DND-41 (cell line): ENCODE measurements at places on chromosomes 3 and 15.

- no peak for DNase-seq
Observed at GRCh38 chr3:120770891-120771290, 28.3 kb downstream of the GTF2E1 start.

DNA sequence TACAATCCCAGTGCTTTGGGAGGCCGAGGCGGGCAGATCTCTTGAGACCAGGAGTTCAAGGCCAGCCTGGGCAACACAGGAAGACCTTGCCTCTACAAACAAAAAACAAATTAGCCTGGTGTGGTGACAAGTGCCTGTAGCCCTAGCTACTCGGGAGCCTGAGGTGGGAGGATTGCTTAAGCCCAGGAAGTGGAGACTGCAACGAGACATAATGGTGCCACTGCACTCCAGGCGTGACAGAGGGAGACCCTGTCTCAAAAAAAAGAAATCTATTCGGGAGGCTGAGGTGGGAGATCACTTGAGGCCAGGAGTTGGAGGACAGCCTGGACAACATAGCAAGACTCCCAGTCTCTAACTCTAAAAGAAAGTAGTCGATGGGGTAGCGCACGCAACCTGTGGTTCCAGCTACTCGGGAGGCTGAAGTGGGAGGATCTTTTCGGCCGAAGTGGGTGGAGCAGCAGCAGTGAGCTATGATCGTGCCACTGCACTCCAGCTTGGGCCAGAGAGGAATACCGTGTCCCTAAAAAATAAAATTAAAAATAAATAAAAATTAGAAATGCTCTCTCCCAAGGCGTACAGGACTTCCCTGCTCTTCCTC lies 775 bp downstream of the C3orf33 start:
- DNase-seq: no peak

DNA sequence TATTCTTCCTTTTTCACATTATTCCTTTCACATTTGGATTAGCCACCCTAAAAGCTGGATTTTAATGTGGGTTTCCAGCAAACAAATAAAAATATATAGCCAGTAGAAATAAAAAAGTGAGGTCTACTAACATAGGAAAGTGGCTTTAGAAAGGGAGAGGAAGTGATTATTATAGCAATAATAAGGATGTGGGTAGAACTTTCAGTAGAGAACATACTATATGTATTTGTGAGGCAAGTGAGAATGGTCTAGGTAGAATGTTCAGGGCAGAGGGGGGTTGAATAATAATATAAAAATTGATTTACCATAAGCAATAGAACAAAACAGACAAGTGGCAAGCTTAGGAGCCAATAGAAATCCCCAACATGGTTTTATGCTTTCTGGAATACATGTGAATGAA lies 88.6 kb downstream of the NR1I2 start:
- no peak for DNase-seq

DNA sequence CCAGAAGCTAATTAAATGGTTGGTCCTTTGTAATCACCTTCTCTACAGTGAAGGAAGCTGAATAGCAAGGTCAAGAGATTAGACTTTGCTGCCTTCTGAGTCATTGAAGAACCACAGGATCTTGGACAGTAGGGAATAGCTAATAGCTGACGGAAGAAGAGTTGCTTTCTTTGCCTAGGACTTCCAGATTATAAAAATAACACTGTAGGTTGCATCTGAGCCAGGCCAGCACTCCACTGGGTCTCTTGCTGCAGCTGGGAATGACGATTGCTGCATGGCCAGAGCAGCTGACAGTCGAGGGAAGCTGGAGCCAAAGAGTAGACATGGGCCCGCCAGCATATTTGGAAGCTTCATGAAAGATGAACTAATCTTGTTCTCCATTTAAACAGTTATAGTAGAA lies 81.5 kb upstream of the KCNMB2 start:
- no peak for DNase-seq

GRCh38 chr3:171757361-171758034 lies 52.8 kb downstream of the PLD1 start:
- no peak for DNase-seq

GRCh38 chr15:39459548-39459947 lies 121.3 kb upstream of the THBS1 start:
- DNase-seq: no peak

DNA sequence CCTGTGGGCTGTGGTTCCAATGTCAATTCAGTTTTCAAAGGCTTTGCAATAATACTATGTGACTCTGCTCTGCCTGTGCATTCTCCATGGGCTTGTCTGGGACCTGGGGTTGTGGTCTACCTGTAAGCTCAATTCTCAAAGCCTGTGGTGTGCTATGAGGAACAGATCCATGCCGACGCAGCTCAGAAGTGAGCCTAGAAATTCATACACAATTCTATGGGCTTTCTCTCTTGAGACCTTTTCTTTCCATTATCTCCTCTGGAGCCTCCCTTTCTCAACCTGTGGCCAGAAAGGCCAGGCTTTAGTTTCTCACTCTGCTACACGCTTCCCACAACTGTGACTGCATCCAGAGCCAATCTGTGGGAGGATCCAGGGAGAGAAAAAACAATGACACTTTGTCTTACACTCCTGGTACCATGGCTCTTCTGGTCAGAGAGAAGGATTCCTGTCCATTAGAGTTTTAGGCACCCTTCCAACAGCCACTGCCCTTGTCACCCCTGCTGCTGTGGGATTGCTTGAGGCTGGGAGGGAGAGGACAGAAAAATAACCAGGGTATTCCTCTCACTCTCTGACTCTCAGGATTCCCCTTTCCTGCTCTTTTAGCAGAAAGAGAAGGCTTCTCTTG lies 34.1 kb upstream of the KLF13 start:
- peak; percentile 1 for DNase-seq

- no peak for DNase-seq
Observed at GRCh38 chr3:42822828-42823227, 13.6 kb downstream of the ACKR2 start.

DNA sequence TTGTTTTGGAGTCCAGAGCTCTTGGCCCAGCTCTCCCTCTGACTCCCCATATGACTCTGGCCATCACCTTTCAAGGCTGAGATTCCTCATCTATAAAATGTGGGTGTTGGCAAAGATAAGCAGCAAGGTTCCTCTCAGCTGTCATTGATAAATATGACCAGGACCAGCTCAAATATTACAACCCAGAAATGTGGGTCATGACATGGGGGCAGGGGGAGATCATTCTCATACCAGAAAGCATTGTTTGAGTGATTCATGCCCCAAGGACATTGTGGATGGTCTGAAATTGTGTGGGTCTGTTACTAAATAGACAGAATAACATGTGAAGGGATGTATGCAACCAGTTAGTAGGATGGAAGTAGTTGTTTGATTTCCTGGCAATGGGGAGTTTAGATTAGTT lies 13.9 kb downstream of the UPK1B start:
- DNase-seq: no peak

GRCh38 chr3:102841866-102842265 lies 407.1 kb downstream of the ZPLD1 start:
- DNase-seq: no peak

- DNase-seq: no peak
Observed at GRCh38 chr3:152472672-152472954, 203.9 kb downstream of the MBNL1 start.

GRCh38 chr15:51652084-51652668 lies 29.1 kb upstream of the SCG3 start:
- DNase-seq: no peak

DNA sequence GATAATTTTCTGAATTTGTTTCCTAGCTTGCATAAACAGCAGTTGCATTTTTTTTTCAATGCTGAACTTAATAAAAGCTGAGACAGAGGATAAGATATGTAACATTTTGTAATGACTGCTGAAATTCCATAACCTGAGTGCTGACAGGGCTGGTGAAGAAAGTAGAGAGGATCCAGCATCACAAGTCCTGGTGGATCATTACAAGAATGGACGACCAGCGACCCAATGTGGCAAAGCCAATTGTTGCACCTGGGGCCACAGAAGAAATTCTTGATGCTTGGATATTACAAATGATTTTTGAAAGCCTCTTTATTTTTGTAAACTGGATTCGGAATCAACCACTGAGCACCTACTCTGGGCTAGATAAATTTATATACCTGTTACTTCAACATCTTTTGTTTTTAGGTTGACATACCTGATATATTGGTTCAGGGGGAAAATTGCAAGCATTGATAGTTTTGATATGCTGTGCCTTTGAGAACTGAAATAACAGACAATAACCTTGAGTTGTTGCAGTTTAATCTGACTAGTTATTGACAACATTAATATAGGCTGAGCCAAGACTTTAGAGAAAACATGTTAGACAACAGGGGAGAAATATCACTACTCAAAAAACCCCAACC lies 3.9 kb upstream of the ACTL6A start:
- peak; percentile 61 for DNase-seq

- DNase-seq: no peak
Observed at GRCh38 chr3:17555525-17555924, 186.9 kb downstream of the TBC1D5 start.

DNA sequence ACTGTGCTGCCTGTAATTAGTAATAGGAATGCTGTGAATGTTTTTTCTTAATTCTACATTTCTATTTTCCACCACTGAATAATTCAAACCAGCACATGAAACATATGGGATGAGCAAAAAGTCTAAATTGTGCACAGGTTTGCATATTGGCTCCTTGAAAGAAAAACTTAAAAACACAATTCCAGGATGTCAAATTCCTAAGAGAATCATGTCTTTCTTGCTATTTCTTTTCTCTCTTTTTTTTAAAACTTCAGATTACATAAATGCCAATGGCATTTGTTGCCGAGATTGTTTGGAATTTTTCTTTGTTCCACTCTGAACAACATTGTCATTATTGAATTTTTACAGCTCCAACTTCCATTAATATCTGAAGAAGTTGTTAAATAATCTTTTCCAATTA lies 60.8 kb downstream of the VGLL3 start:
- DNase-seq: no peak

- no peak for DNase-seq
Observed at GRCh38 chr3:5321666-5322340, 134.3 kb downstream of the EDEM1 start.

GRCh38 chr3:69999140-70000027 lies at the start of gene SAMMSON:
Gene SAMMSON, plus strand, starts transcription at chr3:69999733.
- no peak for DNase-seq

GRCh38 chr15:39968273-39969001 lies 34.5 kb downstream of the EIF2AK4 start:
- DNase-seq: no peak

DNA sequence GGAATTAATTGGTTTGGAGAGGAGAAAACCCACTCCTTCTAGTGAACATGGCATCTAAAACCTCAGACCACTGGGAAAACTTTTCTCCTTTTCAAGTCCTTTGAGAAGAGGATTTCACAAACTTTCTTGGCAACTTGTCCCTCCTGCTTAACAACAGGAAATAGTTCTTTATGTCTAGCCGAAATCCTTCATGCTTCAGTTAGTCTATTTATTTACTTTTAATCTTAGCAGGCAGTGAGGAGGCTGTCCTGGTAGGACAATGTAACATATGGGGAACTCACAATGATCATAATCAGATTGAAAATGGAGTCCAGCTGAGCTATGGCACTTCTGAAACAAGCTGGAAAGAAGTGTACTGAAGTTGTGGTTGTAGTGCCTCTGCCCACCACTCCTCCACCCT lies 50.6 kb downstream of the KY start:
- DNase-seq: no peak

- no peak for DNase-seq
Observed at GRCh38 chr3:101603184-101603583, 29.2 kb downstream of the PCNP start.

DNA sequence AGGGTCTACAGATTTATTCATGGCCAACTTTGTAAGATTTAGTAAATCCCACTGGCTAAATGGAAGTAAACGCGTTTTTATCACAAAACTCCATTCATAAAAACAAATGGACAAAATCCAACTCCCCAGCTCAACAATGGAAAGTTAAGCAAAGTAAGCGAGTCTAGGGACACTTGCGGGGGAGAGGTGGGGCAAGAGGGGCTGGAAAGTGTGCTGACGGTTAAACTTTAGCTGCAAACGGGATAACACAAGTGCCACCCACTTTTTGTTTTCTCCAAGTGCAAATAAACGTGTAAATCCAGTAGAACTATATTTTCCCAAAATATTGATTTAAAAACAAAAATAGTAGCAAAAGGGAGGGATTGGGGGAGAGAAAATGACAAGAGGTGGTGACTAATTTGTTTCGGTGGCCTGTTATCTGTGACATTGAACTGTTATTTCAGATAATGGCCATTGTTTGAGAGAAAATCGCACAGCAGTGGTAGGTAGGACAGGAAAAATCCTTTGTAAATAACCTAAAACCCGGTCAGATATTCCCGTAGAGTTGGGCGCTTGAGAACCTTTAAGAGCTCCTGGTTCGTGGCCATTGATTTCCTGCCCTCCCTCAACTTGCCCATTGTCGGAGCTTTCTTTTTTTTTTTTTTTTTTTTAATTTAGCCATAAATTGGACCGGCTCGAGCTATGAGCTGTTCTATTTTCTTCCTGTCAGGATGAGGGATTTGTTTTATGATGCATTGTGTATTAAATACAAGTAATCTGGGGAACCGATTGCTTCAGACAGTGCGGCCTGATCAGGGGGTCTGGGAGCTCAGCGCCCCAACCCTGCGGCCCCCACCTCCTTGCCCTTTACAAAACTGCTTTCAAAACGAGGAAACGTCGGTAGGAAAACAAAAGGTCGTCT lies 514.8 kb downstream of the MECOM start:
- no peak for DNase-seq

DNA sequence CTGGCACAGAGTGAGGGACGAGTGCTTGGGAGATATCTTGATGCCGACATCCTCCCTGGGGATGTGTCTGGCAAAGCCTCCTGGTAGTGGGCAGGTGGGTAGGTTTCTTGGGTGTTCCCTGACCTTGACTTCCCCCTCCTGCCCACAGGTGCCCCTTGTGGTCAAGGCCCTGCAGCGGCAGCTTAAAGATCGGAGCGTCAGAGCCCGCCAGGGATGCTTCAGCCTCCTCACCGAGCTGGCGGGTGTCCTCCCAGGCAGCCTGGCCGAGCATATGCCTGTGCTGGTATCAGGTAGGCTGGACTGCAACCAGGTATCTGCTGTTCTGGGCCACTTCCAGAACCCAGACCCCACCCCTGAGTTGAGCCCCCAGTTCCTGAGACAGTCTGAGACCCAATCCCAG lies 19.2 kb downstream of the CAND2 start:
- no peak for DNase-seq

- no peak for DNase-seq
Observed at GRCh38 chr15:67019884-67020520, 45.4 kb upstream of the SMAD3 start.

GRCh38 chr3:186476044-186476468 lies 68.1 kb downstream of the CRYGS start:
- DNase-seq: no peak

- no peak for DNase-seq
Observed at GRCh38 chr15:80703965-80704364, 8.9 kb downstream of the ABHD17C start.

GRCh38 chr3:15645740-15646501 lies 44.4 kb downstream of the BTD start:
- DNase-seq: no peak

- DNase-seq: no peak
Observed at GRCh38 chr3:57057351-57057750, 3.1 kb upstream of the SPATA12 start.

DNA sequence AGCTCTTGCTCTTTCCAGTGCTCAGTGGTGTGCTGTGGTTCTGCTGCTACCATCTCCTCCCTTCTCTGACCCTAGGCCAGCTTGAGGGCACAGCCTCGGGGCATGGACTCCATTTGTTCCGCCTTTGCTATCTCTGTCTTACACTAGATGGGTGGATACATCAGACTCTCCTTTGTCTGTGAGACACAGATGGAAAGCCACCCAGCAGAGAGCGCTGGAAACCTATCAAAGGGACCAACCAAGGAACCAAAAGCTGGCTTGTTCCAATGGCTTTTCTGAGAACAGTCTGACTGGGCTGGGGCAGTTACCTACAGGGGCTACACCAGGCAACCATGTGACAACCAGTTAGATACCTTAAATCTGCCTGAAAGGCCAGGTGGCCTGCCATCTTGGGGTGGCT lies 63.8 kb downstream of the NPTN start:
- DNase-seq: no peak
